A549 treated with AZD2906 at 1 μM for 4 hours (cell line): ENCODE measurements at places on chromosomes 2 and 18. TPM values are rescaled to one million over a fixed set of nuclear protein-coding genes. Genes with fewer than 3 reads are reported as not detected.

UGT1A4 gene
- 0.06 to 0.11 TPM (median 0.06 TPM) in 3 of 5 replicates, not detected in the others for total RNA-seq

IER3IP1 gene
- 16.3 to 33.6 TPM (median 18.2 TPM) in 5 replicates for total RNA-seq

ALPI gene
- 0.05 TPM in 1 of 5 replicates, not detected in the others for total RNA-seq

GKN1 gene
- 0.37 to 0.77 TPM (median 0.66 TPM) in 5 replicates for total RNA-seq

PHLPP1 gene
- total RNA-seq: 6.4 to 8.4 TPM (median 8.1 TPM) in 5 replicates

IL37 gene
- total RNA-seq: not detected in 5 replicates

CYBRD1 gene
- 24.8 to 32.5 TPM (median 30.7 TPM) in 5 replicates for total RNA-seq

EFEMP1 gene
- 27.8 to 54.7 TPM (median 39.6 TPM) in 5 replicates for total RNA-seq

RNF138 gene
- 11.8 to 13.5 TPM (median 12.9 TPM) in 5 replicates for total RNA-seq

FBXO48 gene
- total RNA-seq: 0.40 to 0.61 TPM (median 0.56 TPM) in 5 replicates

SLC11A1 gene
- total RNA-seq: 0.16 to 0.21 TPM (median 0.17 TPM) in 5 replicates

CD226 gene
- 0.01 to 0.19 TPM (median 0.11 TPM) in 5 replicates for total RNA-seq

FKBP1B gene
- total RNA-seq: 11.5 to 12.2 TPM (median 11.8 TPM) in 5 replicates

INHBB gene
- 23.1 to 29.9 TPM (median 26.3 TPM) in 5 replicates for total RNA-seq

BCL11A gene
- total RNA-seq: 0.01 to 0.11 TPM (median 0.09 TPM) in 5 replicates

ANO7 gene
- 1.6 to 2.0 TPM (median 1.9 TPM) in 5 replicates for total RNA-seq

CFC1 gene
- 0.11 TPM in 1 of 5 replicates, not detected in the others for total RNA-seq

EN1 gene
- 0.63 to 0.99 TPM (median 0.92 TPM) in 5 replicates for total RNA-seq

HRH4 gene
- total RNA-seq: 0.03 TPM in 1 of 5 replicates, not detected in the others

TM4SF20 gene
- 5.6 to 8.1 TPM (median 7.3 TPM) in 5 replicates for total RNA-seq

FAP gene
- total RNA-seq: 0.08 to 0.11 TPM (median 0.09 TPM) in 3 of 5 replicates, not detected in the others

CPSF3 gene
- total RNA-seq: 46.5 to 61.0 TPM (median 50.3 TPM) in 5 replicates

IL1A gene
- total RNA-seq: 0.14 to 0.31 TPM (median 0.24 TPM) in 5 replicates

CAPN14 gene
- 0.01 to 0.04 TPM (median 0.03 TPM) in 5 replicates for total RNA-seq

CRYBA2 gene
- 0.10 to 0.25 TPM in 2 of 5 replicates, not detected in the others for total RNA-seq

IL1R1 gene
- total RNA-seq: 40.1 to 55.7 TPM (median 47.1 TPM) in 5 replicates

MDH1B gene
- 1.1 to 1.7 TPM (median 1.5 TPM) in 5 replicates for total RNA-seq

NRP2 gene
- total RNA-seq: 83.7 to 128 TPM (median 113 TPM) in 5 replicates

SKOR2 gene
- total RNA-seq: not detected in 5 replicates

GAL3ST2 gene
- 0.11 to 0.37 TPM (median 0.25 TPM) in 5 replicates for total RNA-seq

OTX1 gene
- total RNA-seq: 3.5 to 4.6 TPM (median 3.7 TPM) in 5 replicates

FBLN7 gene
- 0.37 to 0.67 TPM (median 0.53 TPM) in 5 replicates for total RNA-seq

CRIM1 gene
- 127 to 174 TPM (median 164 TPM) in 5 replicates for total RNA-seq

TEX44 gene
- not detected in 5 replicates for total RNA-seq

EML4 gene
- 22.2 to 29.7 TPM (median 24.1 TPM) in 5 replicates for total RNA-seq

MAP2 gene
- total RNA-seq: 0.93 to 1.8 TPM (median 1.1 TPM) in 5 replicates

SLC9A4 gene
- not detected in 5 replicates for total RNA-seq

SETBP1 gene
- 0.39 to 0.48 TPM (median 0.43 TPM) in 5 replicates for total RNA-seq

SLC14A1 gene
- 0.14 TPM in 1 of 5 replicates, not detected in the others for total RNA-seq

ATG4B gene
- 47.1 to 71.6 TPM (median 48.4 TPM) in 5 replicates for total RNA-seq
